Nucleus accumbens (tissue), 56 donors: ENCODE measurements at places on chromosomes 1 and 21.
A peak's percentile ranks its signal among the peaks of the same experiment; 100 is the strongest.

DNA sequence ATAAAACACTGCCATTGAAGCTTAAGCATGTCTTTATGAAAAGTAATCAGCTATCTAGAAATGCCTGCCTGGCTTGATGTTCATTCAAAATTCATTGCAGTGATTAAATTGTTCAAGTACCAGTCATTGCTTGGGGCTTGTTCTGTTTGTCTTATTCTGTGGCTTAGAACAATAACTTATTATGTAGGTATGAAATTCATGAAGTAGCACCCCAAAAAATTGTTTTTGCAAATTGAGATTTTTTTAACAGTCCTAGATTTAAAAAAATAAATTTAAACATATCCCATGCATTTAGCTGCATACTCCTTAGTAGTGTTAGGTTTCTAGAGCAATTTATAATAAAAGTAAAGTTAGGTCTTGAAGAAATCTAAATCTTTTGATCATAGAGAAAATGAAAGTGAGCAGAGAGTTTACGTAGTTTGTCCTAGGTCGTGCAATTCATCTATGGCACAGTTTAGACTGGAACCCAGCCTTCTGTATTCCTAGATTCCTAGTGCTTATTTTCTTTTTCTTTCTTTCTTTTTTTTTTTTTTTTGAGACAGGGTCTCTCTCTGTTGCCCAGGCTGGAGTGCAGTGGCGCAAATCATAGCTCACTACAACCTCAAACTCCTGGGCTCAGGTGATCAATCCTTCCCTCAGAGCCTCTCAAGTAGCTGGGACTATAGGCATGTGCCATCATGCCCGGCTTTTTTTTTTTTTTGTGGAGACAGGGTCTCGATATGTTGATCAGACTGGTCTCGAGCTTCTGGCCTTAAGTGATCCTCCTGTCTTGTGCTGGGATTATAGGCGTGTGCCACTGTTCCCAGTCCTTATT is 9.3 kb downstream of the MIER1 start:
- DNase-seq, result no peak

GRCh38 chr1:175133673-175134435 is 58.7 kb downstream of the KIAA0040 start:
- no peak for DNase-seq

DNA sequence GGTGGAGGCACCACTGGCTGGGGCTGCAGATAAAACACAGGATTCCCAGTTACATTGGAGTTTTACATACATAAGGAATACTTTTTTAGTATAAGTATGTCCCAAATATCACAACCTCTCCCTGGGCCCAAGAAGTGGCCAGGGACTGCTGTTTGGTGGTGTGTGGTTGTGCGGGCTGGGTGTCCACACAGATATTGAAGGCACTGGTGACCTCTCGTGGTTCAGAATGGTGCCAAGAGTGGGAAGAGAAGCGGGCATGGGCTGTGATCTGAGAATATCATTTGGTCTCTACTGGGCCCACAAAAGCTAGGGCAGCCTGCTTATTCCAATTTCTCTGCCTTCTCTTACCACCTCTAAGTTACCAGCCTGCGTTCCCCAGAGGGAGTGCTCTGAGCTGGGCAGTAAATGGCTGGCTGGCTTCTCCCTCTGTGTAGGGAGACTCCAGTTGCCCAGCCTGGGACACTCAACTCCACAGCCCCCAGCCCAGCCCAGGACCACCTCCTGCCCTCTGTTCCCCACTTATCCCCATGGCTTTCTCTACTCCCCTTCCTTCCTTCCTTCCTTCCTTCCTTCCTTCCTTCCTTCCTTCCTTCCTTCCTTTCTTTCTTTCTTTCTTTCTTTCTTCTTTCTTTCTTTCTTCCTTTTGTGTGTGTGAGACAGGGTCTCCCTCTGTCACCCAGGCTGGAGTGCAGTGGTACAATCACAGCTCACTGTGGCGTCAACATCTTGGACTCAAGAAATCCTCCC is 42.8 kb upstream of the RD3 start:
- no peak for DNase-seq

DNA sequence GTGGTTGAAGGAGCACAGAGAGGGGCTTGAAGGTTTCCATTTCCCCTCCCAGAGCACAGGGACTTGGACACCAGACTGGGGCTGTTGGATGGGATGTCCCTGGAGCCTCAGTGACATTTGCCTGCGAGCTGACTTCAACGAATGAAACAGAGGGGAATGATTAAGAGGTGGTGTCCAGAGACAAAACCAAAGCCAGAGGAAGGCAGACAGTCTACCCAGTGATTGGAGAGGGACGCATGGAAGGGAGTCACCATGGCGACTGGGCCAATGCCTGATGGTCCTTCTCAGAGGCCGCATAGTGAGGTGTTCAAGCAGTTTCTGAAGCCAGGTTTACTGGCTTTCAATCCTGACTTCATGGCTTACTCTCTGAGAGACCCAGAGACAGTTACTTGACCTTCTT is 77.2 kb downstream of the NUF2 start:
- DNase-seq, result no peak

GRCh38 chr1:213982672-213983492 is 4.9 kb upstream of the PROX1 start:
- no peak for DNase-seq

- no peak for DNase-seq
Observed at GRCh38 chr1:34842952-34843371, 16.6 kb downstream of the SMIM12 start.

DNA sequence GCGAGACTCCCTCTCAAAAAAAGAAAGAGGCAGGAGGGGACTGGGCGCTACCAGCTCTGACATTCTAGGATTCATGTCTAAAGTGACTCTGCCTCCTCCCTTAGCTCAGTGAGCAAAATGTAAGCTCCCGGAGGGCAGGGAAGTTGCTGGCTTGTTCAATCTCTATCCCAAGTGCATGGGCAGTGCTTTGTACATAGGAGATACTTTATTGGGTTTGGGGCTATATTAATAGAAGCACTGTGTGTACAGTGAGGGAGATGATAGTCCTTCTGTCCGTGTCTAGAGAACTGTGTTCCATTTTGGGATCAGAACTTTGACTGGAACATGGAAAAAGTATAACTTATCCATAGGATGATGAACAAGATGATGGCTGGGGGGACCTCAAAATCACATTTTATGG is 16.7 kb upstream of the LUZP1 start:
- DNase-seq, result no peak

DNA sequence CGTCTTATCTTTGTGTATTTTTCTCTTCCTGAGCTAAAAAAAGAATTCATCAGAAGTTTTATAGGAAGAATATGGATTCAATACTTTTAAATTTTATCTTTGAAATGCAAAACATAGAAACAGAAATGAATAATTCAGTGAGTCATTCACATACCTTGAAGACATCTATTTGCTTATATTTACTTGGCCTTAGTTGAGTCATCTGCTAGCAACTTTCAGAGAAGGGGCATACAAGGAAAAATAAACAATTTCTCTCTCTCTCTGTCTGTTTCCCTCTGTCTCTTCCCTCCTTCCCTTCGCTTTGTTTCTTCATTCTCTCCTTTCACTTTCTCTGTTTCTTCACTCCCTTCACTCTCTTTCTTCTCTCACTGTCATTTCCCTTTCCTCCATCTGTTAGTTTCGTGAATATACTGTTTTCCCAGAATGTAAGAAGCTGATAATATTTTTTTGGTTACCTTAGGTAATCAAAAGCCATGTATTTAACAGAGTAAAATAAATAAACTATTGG is 477.2 kb downstream of the BRINP3 start:
- DNase-seq, result no peak

DNA sequence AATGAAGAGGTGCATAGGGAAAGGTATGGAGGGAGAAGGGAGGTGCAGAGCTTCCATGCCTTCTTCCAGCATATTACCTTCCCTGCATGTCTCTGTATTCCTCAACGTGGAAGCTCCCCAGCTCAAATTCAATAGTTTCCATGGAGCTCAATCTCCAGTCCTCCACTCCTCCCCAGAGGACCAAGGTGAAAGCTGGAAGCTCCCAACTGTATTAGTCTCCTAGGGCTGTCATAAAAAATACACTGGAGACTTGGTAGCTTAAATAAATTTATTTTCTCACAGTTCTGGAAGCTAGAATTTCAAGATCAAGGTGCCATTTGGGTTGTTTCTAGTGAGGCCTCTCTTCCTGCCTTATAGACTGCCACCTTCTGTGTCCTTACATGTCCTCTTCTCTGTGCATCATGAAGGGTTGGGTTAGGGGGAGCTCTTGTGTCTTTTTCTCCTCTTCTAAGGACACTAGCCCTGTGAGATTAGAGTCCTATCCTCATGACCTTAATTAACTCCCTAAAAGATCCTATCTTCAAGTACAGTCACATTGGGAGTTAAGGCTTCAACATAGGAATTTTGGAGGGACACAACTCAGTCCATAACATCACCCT is 21.9 kb upstream of the RABGGTB start:
- DNase-seq, result no peak

- no peak for DNase-seq
Observed at GRCh38 chr1:4745560-4745959, 91.2 kb downstream of the AJAP1 start.

- no peak for DNase-seq
Observed at GRCh38 chr1:4463631-4464030, 190.8 kb upstream of the AJAP1 start.

- DNase-seq, result no peak
Observed at GRCh38 chr1:231211005-231211857, 29.8 kb upstream of the GNPAT start.

GRCh38 chr1:156276532-156276931 is 6.1 kb downstream of the SMG5 start:
- DNase-seq, result no peak

GRCh38 chr1:248791010-248791409 is 34.7 kb downstream of the SH3BP5L start:
- no peak for DNase-seq

GRCh38 chr1:240284656-240285414 is 193.2 kb downstream of the FMN2 start:
- no peak for DNase-seq

DNA sequence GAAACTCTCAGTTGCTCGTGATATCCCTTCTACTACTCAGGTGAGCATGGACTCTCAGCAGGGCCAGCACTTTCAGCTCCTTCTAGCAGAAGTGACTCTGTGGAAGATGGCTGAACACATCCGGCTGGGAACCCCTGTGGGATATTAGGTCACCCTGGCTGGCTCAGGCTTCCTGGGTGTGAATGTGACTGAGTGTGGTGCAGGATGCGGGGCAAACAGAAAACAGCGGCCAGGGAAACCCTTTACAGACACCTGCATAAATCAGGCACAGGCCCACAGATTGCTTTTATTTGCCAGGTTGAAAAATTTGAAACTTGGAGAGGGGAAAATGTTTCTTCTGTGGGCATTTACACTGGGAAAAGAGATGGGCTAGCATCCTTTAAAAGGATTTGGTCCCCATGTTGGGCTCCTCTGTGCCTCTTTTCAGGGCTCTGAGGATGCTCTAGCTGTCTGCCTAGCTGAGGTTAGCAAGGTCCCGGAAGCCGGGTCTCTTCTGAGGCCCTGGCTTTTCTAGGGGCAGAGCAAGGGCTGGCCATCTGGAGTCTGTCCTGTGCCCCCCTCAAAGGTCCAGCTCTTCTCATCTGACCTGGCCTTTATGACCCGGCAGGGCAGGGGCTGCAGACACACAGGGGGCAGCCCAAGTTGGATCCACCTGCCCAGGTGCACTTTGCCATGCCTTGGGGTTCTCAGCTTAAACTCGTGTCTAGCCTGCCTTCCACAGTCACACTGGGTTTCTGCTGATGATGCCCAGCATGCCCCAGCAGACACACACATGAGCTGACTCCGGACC is 243.0 kb downstream of the SIPA1L2 start:
- no peak for DNase-seq

DNA sequence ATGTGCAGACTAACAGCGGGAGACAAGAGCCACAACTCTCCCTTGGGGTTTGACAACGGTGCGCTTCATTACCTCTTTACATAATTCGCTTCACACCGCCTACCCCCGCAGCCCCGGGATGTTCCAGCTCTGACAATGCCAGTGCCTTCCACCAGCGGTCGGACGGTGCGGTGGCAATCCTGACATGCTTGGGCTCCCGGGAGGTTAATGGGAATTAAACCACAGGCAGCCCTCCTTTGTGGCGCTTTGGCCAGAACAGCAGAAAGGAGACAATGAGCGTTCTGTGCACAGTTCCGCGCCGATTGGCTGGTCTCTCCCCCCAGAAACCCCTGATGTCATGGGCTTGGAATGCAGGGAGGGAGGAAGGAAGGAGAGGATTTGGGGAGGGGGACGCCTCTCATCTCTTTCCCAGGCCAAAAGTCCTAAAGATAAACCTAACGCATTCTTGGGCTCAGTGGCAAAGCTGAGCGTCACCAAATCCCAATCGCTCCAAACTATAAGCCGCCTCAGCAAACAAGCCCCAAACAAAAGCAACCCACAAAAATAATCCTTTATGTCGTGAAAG is 1.3 kb downstream of the CNN3 start:
- DNase-seq, result peak; percentile 50

- DNase-seq, result no peak
Observed at GRCh38 chr1:173287785-173288184, 80.7 kb upstream of the TNFSF4 start.

GRCh38 chr1:22524481-22524880 is 38.8 kb upstream of the EPHA8 start:
- no peak for DNase-seq

GRCh38 chr1:53367503-53368313 is 39.8 kb upstream of the LRP8 start:
- no peak for DNase-seq

GRCh38 chr21:45997205-45997494 is 15.6 kb downstream of the COL6A1 start:
- DNase-seq, result no peak

GRCh38 chr1:169886931-169887330 is 6.8 kb downstream of the SCYL3 start:
- no peak for DNase-seq

DNA sequence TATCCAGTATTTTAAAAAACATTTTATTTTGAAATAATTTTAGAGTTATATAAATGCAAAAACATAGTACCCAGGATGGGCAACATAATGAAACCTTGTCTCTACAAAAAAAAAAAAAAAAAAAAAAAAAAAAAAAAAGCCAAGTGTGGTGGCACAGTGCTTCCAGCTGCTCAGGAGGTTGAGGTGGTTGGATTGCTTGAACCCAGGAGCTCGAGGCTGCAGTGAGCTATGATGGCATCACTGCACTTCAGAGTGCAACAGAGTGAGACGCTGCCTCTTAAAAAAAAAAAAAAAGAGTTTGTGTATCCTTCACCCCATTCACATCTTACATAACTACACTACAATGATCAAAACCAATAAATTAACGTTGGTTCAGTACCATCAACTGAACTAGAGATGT is 115.6 kb upstream of the KIF26B start:
- DNase-seq, result no peak

DNA sequence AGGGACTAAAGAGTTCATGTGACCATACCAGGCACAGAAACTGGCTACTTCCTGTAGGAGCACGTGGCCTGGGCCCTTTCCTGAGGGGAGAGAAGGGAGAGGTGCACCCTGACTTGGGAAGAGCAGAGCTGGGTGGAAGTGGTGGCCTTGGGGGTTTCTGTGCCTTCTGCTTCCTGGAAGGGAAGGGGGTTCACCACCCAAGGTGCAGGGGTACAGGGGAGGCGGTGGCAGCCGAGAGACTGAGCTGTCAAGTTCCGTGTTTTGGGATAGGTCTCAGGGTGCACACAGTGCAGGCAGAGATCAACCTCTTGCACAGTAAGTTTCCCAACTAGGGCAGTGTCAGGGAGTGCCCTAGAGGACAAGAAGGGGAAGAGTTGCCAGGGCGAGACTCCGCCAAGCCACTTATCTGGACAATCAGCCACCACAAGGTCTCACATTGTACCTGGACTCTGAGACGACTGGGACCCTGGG is 10.1 kb downstream of the HECTD3 start:
- DNase-seq, result no peak

- peak; percentile 22 for DNase-seq
Observed at GRCh38 chr1:111956155-111956771, 33.2 kb downstream of the KCND3 start.

- no peak for DNase-seq
Observed at GRCh38 chr21:38861989-38862683, 56.4 kb downstream of the ETS2 start.
